ENCODE measurements at places on chromosomes 5 and 9. TPM values are rescaled to one million over a fixed set of nuclear protein-coding genes. Genes with fewer than 3 reads are reported as not detected.
A peak's percentile ranks its signal among the peaks of the same experiment; 100 is the strongest.

The CCDC171 gene
- total RNA-seq = 0.77 TPM

The NIPAL4 gene
- not detected for total RNA-seq

The NOXA1 gene
- total RNA-seq = 0.10 TPM

DNA sequence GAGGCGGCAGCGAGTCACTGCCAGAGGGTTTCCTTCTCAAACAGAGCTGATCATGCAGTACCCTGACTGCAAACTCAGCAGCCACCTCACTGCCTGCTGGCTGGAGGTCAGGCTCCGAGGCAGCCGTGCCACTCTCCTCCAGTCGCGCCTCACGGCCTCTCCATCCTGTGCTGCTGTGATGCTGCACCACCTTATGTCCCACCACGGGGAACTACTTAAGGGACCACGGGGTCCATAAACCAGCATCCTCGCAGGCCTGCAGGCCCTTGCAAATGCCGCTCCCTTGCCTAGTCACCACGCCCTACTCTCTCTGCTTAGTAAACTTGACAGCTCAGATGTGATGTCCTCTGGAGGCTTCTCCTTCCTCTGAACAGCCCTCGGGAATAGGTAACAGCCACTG lies 99.2 kb downstream of the CRB2 start:
- no peak for DNase-seq

GRCh38 chr5:14331386-14331781 lies 188.2 kb downstream of the TRIO start:
- DNase-seq = no peak

GRCh38 chr5:67904366-67904765 lies 311.2 kb upstream of the PIK3R1 start:
- no peak for DNase-seq

- DNase-seq = no peak
These were observed 22.4 kb downstream of the GOLGA2 start for GRCh38 chr9:128253140-128253990.

The FAM53C gene
- total RNA-seq = 52.9 TPM

DNA sequence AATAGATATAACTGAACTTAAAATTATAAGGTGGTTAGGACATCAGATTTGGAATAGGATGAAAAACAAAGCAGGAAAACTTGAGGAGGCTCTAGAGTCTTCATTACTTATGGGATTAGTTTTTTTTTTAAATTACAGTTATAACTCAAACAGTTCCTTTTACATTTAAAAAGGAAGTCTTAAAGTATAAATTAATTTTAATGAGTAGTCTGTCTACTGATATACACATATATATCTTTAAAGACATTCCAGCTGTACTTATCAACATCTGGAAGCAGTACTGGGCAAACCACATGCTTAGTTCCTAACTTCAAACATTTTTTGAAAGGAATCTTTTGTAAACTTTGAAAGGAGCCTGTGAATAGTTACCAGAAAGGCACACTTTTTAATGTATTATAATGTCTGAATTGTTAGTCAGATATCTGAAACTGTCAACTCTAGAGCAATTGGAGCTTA lies 6.0 kb downstream of the ACTBL2 start:
- no peak for DNase-seq

GRCh38 chr5:10778179-10778910 lies 17.3 kb upstream of the DAP start:
- no peak for DNase-seq

The REEP2 gene
- total RNA-seq = 2.6 TPM

The ADAMTS13 gene
- total RNA-seq = 0.07 TPM

The PRR16 gene
- total RNA-seq = 0.77 TPM

GRCh38 chr9:78615372-78615771 lies 318.4 kb downstream of the PSAT1 start:
- DNase-seq = no peak

DNA sequence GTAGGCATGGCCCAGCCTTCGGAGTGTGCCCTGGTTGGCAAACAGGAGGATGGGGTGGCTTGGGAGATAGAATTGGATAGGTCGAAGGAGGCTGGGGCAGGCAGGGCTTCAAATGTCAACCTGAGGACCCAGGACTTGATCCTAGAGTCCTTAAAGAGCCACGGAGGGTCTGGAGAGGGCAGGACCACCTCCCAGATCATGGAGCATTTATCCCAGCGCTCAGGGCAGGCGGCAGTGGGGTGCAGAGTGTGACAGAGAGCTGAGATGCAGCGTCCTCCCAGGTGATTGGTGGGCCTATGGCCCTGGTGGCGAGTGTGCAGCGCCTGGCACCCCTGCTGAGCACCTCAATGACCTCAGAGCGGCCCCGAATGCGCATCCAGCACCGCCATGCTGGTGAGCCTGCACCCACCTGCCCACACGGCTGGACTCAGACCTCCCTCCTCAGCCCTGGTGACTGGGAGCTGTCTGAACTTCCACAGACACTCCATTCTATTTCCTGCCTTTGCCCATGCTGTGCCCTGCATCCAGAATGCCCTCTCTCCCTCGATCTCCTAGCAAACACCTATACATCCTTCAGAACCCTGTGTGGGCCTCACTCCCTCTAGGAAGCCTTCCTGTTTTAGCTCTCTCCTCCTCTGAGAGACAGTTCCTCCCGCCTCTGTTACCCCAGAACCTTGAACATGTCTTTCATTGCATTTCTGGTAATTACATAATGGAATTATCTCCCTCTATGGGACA lies 6.3 kb downstream of the ADGRD2 start:
- no peak for DNase-seq

GRCh38 chr5:168796000-168796399 lies 216.8 kb upstream of the PANK3 start:
- DNase-seq = no peak

The CCNH gene
- total RNA-seq = 96.5 TPM

- DNase-seq = no peak
These were observed 67.4 kb downstream of the UNC13B start for GRCh38 chr9:35229066-35229778.

The FBP1 gene
- not detected for total RNA-seq

- peak; percentile 25 for DNase-seq
These were observed 70.2 kb upstream of the IL6ST start for GRCh38 chr5:56064984-56065383.

GRCh38 chr5:31898036-31898632 lies 259.2 kb downstream of the PDZD2 start:
- DNase-seq = no peak

DNA sequence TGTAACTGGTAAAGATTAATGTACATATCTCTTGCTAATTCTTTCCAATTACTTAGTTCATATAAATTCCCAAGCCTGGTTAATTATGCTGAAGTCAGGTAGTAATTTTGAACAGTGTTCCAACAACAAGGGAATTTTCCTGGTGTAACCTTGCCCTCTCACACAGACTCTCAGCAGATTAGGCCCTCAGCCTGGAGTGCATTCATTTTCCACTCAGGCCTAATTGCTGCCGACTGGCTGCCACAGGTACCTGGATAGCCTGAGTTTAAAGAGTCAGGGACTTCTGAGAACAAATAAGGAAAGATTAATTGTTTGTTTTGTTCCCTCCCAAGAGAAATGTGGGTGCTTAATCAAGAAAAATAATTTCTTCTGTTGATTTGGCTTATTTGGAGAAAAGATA lies 71.4 kb downstream of the PPIC start:
- DNase-seq = no peak

DNA sequence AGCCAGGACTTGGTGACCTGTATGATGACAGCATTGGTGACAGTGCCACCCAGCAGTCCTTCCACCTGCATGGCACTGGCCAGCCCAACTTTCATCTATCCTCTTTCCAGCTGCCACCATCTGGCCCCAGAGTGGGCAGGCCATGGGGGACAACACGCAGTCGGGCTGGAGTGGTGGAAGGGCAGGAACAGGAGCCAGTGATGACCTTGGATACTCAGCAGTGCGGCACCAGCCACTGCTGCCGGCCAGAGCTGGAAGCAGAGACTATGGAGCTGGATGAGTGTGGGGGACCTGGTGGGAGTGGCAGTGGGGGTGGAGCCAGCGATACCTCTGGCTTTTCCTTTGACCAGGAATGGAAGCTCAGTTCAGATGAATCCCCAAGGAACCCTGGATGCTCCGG lies 56.9 kb downstream of the RUSC2 start:
- DNase-seq = no peak

The TXNDC15 gene
- total RNA-seq = 34.7 TPM

GRCh38 chr5:31470608-31471007 lies 61.3 kb downstream of the DROSHA start:
- peak; percentile 69 for DNase-seq

The TOR4A gene
- total RNA-seq = 66.1 TPM

The LRRC19 gene
- total RNA-seq = not detected

GRCh38 chr5:98308231-98308630 lies 465.2 kb upstream of the RGMB start:
- no peak for DNase-seq

The SPAG8 gene
- total RNA-seq = 0.26 TPM

GRCh38 chr5:123125962-123126732 lies 37.1 kb downstream of the PRDM6 start:
- peak; percentile 63 for DNase-seq

DNA sequence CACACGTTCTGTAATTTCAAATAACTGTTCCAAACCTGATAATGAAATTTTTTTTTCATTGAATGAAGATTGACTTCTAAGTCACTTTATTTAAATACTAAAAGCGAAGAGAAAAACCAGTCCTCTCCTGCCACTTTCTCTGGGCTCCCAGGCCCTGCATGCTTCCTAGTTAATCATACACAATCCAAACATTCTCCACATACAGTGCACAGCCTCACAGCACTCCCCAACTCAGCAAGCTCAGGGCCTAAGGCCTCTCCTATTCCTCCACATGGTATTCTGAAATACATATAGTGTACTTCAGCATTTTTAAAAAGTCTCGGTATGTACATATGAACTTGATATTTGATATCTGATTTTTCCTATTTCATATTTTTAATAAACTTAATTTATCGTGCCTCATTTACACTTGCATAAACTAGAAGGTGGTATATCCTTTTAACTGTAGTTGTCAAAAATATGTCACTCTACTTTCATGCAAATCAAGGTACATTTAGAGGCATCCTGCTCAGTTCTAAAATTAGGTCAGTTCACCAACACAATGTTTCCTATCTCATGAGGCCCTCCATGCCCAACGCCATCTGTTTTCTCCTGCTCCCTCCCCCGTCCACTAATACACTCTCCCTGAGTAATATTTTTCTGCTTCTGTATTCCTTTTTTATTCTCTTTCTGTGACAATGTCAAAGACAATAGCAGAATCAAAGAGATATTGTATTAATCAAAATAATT lies 206.7 kb downstream of the ARRDC3 start:
- DNase-seq = no peak

The DAB2IP gene
- total RNA-seq = 16.6 TPM

GRCh38 chr9:128773049-128773448 lies 1.3 kb upstream of the ZER1 start:
- DNase-seq = no peak

- no peak for DNase-seq
These were observed 27.3 kb downstream of the NIPAL4 start for GRCh38 chr5:157487358-157487757.

DNA sequence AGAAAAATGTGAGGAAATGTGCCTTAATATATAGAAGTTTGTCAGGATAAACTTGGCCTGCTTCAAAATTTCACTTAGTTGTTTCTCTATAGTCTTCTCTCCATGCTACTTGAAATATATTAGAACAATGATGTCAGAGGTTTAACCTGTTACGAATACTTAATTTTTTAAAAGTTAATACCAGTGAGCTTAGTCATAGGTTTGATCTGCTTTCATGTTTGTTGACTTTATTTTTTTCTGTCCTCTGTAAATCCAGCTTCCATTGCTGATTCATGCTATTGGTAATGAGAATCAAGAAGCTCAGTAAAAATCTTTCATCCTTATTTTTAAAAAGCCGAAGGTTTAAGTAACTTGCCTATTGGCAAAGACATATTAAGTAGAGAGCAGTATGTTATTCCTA lies 27.9 kb downstream of the BDP1 start:
- DNase-seq = peak; percentile 75

The FOXI1 gene
- total RNA-seq = not detected

DNA sequence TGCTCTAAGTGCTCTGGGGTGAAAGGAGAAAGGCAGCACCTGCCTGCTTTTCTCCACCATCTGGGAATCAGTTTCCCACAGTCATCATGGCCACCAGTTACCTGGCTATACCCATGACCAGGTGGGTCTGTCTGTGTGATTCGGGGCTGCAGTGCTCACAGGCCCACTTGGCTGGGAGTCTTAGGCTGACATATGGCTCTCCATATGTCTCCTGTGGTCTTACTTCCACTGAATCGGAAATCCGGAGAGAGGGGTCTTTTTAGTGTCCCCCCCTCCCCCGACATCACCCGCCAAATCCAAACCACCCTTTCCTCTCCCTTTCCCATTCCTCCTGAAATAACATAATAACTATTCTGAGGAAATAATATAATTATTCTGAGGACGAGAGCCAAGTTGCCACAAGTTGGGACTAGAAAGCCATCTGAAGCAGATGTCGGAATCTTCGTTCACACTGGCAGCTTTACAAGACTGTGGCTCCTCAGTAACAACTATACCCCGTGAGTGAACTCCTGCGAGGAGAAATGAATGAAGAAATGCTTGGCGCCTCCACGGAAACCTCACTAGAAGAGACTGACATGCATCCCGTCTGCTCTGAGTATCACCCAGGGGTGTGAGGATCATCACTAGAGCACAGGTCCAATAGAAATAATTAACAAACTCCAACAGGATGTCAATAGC lies 143.4 kb downstream of the MYO10 start:
- DNase-seq = no peak

DNA sequence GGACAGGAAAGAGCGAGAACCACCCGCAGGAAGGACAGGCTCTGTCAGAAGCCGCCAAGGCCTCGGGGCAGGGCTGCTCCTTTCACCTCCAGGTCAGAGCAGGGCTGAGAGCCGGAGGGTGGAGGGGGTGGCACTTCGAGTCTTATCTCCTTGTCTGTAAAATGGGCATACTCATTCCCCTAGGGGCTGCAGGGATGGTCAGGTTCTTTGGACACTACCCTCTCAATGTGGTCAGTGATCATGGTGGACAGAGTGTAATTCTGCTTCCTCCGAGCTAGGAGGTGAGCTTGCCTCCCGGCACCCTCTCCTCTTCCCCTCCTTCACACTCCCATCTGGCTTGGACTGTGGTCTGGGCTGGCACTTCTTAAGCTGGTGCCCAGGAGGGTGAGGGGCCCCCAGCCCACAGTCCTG lies 39.6 kb downstream of the RGS3 start:
- no peak for DNase-seq

The PAPPA gene
- total RNA-seq = 5.4 TPM

DNA sequence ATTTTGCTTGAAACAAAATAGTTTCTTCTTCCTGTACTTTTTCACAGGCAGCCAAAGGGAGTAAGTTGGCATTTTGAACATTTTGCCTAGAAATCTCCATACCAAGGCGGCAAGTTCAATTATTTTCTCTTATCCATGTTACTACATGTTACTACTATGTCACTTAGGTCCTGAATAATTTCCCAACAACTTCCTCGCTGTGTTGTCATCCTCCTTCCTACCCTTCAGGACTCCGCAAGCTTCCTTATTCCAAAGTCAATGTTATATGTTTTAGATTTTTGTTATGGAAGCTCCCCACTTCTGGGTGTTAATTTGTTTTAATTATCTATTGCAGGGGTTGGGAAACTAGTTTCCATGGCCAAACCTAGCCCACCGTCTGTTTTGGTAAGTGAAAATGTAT lies 9.9 kb upstream of the B4GALT1 start:
- DNase-seq = no peak

The CCDC183 gene
- not detected for total RNA-seq
